Stimulated activated CD4-positive, alpha-beta T cell treated with anti-CD3 and anti-CD28 coated beads, Interleukin-1b, Interleukin-23, amount 100 ng/mL, for 1 hour (primary cell): ENCODE measurements at places on chromosomes 16 and 17.

DNA sequence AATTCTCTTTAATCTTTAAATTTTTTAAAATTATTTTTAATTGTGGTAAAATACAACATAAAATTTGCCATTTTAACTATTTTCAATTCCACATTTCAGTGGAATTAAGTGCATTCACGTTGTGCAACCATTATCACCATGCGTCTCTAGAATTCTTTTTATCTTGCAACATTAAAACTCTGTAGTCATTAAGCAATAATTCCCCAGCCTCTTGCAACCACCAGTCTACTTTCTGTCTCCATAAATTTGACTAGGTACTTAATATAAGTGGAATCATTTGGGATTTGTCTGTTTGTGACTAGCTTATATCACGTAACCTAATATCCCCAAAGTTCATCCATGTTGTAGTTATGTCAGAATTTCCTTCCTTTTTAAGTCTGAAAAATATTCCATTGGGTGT is 79.1 kb downstream of the TAOK1 start:
- no peak for DNase-seq

- DNase-seq, result no peak
These were observed 31.2 kb upstream of the BCAR1 start for GRCh38 chr16:75282466-75283281.

- DNase-seq, result no peak
These were observed 4.4 kb downstream of the RTN4RL1 start for GRCh38 chr17:2020721-2021120.

GRCh38 chr16:13517841-13518240 is 402.1 kb upstream of the ERCC4 start:
- no peak for DNase-seq

GRCh38 chr17:17959520-17960361 is 12.5 kb downstream of the TOM1L2 start:
- DNase-seq, result no peak
